ENCODE measurements at places on chromosomes 4 and X.

DNA sequence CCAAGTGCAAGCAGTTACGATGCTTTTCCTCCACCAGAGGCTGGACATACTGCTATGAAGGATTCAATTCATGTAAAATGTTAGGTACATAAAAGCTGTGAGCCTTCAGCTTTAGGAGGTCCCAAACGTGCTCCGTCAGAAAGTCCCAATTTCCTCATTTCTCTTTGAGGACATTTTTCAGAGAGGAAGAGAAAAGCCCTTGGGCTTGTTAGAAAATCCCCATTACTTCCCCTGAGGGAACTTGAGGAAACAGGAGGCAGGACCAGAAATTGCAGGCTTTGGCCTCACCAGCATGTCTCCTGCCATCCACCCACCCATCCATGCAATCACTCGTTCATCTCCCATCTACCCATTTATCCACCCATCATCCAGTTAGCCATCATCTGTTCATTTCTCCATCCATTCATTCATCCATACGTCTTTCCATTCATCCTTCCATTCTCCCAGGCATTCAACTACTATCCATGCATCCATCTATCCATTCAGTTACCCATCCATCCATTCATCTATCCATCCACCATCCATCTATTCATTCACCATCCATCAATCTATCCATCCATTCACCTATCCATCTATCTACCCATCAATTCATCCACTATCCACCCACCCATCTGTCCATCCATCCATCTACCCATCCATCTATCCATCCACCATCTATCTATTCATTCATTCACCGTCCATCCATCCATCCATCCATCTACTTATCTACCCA is 223.5 kb downstream of the AFAP1 start:
- no peak for DNase-seq

GRCh38 chr4:82745173-82745842 is 53.3 kb downstream of the SCD5 start:
- no peak for DNase-seq

DNA sequence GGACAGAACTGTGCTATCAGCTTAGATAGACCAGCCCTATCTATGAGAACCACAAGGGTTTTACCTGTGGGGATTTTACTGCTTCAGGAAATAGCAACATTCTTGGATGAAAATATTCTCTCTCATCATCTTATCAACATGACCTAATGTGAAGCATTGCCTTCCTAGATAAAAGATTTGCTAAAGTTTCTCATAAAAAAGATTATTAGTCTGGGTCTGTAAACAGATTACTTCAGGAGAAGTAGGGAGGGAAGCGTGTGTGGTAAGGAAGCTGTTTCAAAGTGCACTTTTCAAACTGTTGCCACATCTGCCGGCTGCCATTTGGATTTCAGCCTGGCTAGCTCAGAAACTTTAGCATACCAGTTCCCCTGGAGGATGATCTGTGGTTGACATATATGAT is at the start of gene NOX1:
TSS of gene NOX1 (minus strand) at position 35 of the 400 bp plus-strand sequence. CDS start 220 bp downstream, outside the sequence.
- DNase-seq, result no peak

DNA sequence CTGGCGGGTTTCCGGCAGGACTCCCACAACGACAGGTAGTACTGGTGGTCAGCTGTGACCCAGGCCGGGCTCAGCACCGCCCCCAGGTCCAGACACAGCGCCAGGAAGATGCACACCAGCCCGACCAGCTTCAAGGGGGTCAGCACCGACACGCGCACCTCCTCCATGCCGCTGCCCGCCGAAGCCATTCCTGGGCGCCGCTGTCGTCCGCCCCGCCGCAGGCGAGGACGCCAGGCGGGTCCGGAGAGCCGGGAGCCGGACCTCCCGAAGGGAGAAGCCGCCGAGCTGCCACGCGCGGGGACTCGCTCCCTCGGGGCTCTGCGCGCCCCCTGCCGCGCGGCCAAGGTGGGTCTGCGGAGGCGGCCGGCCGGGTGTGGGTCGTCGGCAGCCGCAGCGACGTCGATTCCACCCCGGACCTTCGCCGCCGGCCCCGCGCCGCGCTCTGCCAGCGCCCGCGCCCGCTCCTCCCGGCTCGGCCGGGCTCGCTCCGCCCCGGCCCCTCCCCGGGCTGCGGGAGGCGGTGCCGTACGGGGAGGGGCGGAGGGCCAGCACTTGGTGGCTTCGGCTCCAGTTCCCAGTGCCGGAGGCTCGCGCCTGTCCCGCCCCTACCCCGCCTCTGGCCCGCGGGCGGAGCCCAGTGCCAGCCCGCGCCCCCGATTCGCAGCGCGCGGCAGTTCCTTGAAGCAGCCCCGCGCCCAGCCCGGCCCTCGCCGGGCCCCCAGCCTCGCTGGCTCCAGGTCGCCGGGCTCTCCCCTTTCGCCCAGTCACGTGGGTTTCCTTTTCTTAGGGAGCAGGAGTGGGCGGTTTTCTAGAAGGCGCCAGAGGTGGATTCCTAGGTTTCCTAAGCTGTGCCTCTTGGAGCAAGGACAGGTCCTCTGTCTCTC is at the start of gene TMEM47:
TSS of gene TMEM47 (minus strand) at position 444 of the 884 bp plus-strand sequence. CDS start at position 188, 256 bp downstream.
- no peak for DNase-seq

- DNase-seq, result no peak
These were observed 66.1 kb upstream of the SOD3 start for GRCh38 chr4:24729119-24729730.

GRCh38 chrX:15043538-15043937 is 170.3 kb downstream of the MOSPD2 start:
- DNase-seq, result no peak

DNA sequence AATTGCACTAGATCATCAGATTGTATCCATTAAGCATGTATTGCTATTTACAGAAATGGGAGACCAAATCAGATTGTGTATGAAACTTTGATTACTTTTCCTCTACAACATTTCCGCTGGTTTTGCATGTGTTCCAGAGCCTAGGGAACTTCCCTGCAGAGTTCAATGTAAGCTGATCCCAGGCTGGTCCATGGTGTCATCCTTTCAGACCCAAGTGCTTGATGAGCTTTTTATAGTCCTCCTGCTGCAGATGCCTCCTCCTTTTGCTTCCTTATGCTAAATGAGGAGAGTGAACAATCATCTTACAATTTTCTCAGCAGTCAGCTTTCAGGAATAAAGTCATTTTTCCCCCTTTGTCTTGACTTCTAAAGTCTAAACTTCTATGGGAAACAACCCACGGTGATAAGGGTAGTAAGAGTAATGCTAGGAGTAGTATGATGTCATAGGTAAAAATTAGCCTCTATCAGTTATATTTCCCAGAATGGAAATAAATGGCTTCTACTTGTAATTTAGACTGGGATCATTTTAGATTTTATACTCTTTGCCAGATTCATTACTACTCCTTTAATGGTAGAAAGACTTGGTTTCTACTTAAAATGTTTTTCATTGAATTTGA is 55.1 kb upstream of the SLC4A4 start:
- no peak for DNase-seq

- no peak for DNase-seq
These were observed 24.3 kb upstream of the UXT start for GRCh38 chrX:47683184-47683828.

DNA sequence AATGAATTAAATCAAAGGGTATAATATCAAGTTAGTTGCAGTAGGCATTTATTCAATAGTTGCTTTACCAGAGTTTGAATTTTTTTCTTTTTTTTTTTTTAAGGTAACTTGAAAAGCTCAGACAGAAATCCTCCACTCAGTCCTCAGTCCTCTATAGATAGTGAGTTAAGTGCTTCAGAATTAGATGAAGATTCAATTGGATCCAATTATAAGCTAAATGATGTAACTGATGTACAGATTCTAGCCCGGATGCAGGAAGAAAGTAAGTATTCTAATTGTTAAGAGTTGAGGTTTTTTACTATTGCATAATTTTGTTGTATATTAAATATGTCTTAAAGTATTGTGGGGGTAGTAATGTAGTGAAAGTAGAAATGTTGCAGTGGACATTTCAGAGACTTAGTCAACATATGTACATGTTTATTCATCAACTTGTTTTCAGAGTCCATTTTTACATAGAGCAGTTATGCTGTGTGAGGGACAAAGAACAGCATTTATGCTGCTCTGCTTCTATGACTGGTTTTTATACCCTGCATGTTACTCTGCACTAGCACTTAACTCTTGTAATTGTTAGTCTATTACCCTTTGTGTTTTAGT is 38.4 kb downstream of the SLAIN2 start:
- DNase-seq, result no peak

- no peak for DNase-seq
These were observed 534.0 kb downstream of the ANKRD50 start for GRCh38 chr4:124178449-124179021.

Data from activated CD8-positive, alpha-beta memory T cell treated with anti-CD3 and anti-CD28 coated beads, Interleukin-2, amount 50 U/mL, for 4 hours (primary cell).